ENCODE measurements at places on chromosomes 5 and 9.

DNA sequence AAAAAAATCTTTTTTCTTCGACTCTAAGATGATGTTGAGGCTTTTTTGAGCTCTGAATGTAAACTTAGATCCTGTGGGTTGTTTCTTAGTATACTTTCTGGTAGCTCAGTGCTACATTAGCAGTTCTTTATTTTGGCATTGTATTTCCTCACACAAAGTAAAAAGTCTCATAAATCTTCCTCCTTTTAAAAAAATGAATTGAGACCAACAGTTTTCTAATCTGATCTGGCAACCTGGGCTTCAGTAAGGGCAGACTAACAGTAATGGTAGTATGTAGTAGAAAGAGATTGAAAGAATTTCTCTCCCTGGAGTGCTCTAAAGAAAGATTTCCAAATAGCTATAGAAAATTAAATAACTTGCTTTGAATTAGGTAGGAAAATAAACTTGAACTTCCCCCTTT is 31.4 kb downstream of the ZCCHC7 start:
- DNase-seq = no peak

DNA sequence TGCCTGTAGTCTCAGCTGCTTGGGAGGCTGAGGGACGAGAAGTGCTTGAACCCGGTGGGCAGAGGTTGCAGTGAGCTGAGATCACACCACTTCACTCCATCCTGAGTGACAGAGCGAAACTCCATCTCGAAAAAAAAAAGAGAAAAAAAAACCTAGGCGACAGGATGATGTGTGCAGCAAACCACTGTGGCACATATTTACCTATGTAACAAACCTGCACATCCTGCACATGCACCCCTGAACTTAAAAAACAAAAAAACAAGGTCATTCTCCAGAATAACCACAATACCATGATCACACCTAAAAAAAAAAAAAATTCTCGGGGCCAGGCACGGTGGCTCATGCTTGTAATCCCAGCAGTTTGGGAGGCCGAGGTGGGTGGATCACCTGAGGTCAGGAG is 7.5 kb upstream of the DOLPP1 start:
- DNase-seq = no peak

GRCh38 chr9:95373069-95373681 is 55.7 kb upstream of the FANCC start:
- DNase-seq = peak; percentile 46

GRCh38 chr5:14066326-14066725 is 76.8 kb upstream of the TRIO start:
- no peak for DNase-seq

GRCh38 chr9:16866587-16866986 is 3.9 kb downstream of the BNC2 start:
- DNase-seq = no peak

- DNase-seq = peak; percentile 47
These were observed 53.1 kb upstream of the TYRP1 start for GRCh38 chr9:12640016-12640587.

GRCh38 chr5:8417316-8418048 is 548.5 kb downstream of the MTRR start:
- DNase-seq = no peak

DNA sequence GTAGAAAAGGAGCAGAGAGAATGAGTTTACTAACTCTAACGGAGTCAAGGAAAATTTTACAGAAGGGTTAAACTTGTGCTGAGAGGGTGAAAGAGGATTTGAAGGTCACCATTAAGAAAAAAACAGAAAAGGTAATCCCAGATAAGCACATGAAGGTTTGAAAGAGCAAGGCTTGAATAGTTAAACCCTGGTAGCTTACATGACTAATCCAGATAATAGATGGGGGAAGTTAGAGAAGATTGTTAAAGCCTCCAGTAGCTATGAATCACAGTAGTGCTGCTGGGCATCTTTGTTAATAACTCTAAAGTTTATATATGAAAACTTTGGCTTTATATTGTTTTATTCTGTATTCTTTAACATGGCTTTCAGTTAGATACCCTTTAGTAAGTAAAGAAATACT is 354.5 kb upstream of the FTMT start:
- DNase-seq = no peak

DNA sequence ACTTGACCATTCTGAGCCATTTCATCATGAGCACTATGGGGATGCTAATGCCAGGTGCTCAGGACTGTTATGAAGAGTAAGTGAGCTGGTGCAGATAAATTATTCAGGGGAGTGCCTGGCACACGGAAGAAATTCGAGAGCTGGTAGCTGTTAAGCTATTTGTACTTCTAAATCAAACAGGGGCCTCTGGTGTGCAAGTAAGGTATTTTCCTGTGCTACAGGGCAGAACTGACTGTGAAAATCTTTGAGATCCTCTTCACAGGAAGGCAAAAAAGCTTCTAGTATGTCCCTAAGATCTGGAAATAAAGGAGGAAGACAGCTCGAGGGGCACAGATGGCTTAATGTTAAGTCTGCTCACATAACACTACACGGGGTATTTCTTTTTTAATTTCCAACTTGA is 106.3 kb upstream of the SPOCK1 start:
- DNase-seq = peak; percentile 25

GRCh38 chr9:92494856-92495255 is 12.6 kb upstream of the ASPN start:
- no peak for DNase-seq

DNA sequence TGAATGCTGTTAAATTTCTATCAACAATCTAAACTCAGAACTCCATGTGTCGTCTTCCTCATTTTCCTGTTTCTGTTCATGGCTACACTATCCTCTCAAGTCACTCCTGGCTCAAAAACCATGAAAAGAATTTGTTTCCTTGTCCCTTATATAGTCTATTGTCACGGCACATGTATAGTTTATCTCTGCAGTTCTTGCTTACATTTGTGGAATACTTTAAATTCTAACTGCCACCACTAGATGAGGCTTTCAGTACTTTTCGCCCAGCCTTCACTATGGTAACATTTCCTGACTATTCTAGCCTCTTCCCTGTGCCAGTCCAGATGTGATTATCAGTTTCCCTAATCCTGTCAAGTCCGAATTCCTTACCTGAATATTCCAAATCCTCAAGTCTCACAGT is 34.6 kb downstream of the PKD2L2 start:
- DNase-seq = no peak

- no peak for DNase-seq
These were observed 102.4 kb downstream of the LPAR1 start for GRCh38 chr9:110935829-110936228.

DNA sequence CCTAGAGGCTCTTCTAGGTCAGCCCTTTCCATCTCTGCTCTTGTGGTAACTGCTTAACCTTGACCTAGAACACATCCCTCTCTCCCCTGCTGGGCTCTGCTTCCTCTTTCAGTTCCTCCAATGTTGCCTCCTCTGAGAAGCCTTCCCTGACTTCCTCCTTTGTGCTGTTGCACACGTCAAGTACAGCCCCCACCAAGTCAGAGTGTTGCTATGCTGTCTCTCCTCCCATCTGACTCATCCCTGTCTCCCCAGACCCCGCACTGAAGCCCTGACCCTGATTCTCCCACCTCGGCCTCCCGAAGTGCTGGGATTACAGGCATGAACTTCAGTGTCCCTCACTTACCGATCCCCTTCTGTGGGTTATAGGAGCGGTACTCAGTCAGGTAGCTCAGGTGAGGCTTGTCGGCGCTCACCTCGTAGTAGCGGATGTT is 10.4 kb upstream of the TRIM14 start:
- no peak for DNase-seq

DNA sequence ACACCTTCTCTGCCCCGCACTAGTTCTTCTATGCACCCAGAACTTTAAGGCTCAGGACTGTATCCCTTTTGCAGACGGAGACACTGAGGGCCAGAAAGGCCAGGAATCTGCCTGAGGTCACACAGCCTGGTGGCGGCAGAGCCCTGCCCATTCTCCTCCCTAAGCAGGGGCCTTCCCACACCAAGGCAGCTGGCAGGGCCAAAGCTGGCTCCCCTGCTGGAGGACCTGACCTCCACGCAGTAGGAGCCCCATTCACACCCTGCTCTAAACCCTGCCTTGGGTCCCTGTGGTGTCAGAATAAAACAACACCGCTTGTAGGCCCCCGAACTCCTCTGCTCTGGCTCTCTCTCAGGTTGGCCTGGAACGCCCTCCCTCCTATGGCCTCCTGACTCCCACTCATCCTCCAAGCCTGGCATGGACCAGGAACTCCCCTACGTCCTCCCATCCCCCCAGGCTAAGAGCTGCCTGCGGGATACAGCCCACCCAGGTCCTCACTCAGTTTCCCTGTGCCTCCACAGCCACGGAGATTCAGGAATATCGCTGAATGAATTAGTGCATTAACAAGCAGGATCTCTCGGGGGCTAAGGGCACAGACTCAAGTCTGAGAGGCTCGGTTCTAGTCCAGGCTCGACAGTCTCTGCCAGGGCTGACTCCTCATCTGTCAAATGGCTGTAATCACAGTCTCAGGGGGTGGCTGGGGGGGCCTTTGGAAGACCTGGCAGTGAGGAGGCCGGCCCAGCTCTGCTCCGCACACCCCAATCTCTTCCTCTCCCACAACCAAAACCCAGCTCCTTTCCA is 2.8 kb downstream of the ST6GALNAC6 start:
- DNase-seq = no peak

DNA sequence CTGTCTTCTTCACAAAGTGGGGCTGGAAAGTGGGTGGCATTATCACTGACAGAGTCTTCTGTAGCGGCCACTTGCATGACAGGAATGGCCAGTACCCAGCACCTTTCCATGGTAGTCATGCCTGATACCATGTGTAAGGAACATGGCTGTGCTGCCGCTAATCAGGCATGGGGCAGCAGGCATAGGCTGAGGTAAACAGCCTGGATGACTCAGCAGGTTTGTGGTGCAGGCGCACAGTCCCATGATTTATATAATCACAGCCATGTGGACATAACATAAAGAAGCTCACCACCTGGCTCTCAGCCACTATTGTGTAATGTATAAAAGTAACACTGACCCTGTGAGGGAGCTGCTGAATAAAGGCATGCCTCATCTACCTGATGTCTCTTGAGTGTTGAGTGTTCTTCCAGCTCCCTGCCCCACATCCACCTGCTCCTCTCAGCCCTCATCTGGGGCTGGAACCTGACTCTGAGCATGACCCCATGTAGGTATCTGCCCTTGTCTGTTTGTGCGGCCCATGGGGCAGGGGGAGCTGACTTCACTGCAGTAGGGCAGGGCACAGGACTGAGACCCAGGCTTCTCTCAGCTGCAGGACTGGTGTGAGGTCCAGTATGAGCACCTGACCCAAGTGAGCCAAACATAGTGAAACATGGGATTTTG is 13.2 kb upstream of the ICE1 start:
- DNase-seq = no peak

- DNase-seq = no peak
These were observed 4.0 kb downstream of the MFAP3 start for GRCh38 chr5:154042766-154043165.

DNA sequence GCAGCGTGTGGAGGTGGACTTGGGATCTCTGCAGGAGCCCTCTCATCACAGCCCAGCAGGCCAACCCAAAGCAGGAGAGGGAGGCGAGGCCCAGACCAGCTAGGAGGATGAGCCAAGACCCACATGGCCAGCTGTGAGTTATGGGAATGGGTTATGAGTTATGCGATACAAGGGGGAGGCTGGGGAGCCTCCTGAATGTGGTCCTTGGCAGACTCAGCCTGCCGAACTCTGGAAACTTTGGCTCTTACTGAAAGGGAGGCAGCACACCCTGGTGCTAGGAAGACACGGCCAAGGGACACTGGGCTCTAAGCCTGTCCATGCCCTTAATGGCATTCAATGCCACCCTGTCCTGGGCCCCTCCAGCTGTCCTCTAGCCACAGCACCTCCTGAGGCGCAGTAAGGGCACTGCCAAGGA is 7.7 kb upstream of the VAV2 start:
- DNase-seq = no peak

DNA sequence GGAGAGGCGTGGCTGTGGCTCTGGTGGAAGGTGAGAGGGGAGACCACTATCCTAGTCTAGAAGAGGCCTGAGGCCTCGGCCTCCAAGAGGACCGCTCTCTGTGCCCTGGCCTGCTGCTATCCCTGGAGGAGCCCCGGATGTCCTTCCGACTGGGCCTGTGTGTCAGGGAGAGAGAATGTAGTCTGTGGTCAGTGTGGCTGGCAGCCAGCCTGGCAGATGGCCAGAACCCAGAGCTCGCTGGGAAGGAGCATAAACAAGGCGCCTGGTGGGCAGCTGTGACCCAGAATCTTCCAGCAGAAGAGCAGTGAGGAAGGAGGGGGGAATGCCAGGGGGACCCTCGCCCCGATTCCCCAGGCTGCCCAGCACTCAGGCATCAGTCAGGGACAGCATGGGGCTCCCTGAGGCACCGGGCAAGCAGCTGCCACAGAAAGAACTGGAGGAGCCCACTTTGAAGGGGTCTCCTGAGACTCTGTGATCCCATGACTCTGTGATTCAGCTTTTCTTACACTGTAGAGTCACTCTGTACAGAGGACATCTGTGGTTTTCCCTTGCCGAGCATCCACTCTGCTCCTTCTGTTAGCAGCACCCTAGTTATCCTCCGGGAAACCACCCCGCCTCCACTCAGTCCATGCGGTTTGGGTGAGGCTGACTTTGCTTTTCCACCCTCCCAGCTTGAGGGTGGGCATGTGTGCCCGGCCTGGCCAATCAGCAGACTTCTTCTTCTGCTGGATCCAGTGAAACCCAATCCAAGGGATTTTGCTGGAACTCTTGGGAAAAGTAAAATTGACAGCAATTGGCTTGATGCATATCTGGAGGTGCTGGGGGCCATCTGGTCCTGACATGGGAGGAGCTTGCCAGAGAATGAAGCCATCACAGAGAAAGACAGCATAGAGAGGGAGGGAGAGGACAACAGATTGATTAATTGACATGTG is 46.2 kb upstream of the PWWP2A start:
- peak; percentile 71 for DNase-seq

- no peak for DNase-seq
These were observed 18.7 kb downstream of the KCNIP1 start for GRCh38 chr5:170522211-170523141.

DNA sequence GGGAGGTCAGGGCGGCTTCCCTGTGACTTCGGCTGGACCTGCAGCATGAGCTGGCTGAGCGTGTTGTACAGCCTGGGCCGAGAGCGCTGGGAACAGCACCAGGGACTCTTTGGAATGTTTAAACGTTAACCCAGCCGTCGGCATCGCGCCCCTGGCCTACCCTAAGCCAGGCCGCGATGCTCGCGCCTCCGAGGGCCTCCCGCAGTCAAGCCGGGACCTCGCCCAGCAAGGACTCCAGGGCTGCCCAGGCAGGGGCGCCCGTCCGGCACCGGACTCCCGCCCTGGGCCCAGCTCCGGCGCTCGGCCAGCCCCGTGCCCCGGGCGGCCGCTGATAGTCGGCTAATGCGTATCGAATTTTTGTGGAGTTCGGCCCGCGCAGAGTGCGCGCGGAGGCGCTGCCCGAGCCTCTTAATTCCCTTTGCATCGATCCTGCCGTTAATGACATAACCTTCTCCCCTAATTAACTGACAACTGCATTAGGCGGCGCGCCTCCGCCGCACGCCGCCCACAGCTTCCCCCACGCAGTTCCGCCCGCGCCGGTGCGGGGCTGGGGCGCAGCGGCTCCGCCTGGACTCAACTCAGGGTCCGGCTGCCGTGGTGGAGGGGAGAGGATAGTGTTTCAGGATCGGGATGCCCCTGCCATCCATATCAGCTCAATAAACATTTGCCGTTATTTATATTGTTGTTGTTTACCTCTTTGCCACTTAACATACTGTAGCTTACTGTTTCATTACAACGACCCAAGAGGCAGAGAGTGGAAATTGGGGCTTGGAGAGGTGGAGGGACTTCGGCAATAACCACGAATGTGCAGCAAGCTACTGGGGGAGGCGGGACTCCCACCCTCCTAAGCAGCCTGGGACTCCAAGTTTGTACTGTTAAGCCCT is 28.8 kb upstream of the CDC23 start:
- no peak for DNase-seq

Measured in NCI-H774 (cell line).